ENCODE measurements at places on chromosomes 13 and 19.

DNA sequence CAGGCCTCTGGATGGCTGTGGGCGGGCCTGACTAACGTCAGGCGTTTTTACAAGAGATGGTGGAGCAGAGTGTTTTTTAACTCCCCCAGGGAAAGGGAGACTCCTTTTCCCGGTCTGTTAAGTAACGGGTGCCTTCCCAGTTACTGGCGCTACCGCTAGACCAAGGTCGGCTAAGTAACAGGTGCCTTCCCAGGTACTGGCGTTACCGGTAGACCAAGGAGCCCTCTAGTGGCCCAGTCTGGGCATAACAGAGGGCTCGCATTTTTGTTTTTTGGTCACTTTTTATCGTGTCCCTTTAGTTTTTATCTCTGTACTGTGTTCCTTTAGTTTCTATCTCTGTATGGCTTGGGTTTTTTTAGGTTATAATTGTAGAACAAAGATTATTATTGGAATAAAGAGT is 10.0 kb downstream of the ZNF383 start:
- no peak for DNase-seq

DNA sequence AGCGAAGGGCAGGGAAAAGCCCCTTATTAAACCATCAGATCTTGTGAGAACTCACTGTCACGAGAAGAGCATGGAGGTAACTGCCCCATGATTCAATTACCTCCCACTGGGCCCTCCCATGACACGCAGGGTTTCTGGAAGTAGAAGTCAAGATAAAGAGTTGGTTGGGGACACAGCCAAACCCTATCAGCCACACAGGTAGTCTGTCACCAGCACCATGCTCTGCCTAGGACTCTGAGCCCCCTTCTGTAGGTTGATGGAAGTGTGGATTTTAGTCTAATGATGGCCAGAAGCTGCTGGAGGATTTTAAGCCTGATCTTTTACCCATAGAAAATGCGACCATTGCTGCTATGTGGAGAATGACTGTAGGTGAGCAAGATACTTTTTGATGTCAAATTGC is 60.8 kb downstream of the ARHGEF7 start:
- no peak for DNase-seq

DNA sequence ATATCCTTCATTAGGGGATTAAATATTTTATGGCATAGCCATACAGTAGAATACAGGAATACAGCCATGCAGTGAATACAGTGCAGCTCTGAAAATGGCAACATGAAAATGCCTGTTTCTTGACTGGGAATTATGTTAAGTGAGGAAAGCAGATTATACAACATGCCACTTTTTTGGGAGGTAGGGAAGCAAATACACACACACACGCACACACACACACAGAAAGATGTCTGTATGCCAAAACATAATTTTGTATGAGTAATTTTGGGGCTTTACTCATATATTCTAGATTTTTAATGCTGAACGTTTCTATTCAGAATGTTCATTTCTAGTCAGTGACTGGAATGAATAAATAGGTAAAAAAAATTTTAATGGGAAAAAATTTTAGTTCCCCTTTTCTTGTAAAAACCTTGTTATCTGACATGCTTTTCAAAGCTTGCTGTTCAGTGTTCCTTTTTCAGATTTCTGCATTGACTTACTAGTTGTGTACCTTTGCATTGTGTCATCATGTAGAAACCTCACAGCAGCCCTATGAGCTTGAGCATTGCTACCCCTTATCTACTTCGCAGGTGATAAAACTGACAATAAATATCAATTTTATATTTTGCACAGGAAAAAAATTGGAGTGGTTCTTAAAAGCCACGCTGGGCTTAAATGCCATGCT is 7.8 kb downstream of the GPR183 start:
- DNase-seq = no peak

- no peak for DNase-seq
Measured at GRCh38 chr19:34308381-34309367, 54.3 kb downstream of the GARRE1 start.

GRCh38 chr13:27170221-27170515 is 1.4 kb downstream of the USP12 start:
- no peak for DNase-seq

GRCh38 chr13:80823472-80823871 is 482.5 kb upstream of the SPRY2 start:
- no peak for DNase-seq

- DNase-seq = no peak
Measured at GRCh38 chr19:48719263-48720171, at the start of gene MAMSTR. Gene MAMSTR (minus strand): TSS chr19:48719725. CDS start chr19:48719031, 694 bp downstream.

GRCh38 chr13:30415430-30416030 is 6.8 kb upstream of the UBE2L5 start:
- no peak for DNase-seq

DNA sequence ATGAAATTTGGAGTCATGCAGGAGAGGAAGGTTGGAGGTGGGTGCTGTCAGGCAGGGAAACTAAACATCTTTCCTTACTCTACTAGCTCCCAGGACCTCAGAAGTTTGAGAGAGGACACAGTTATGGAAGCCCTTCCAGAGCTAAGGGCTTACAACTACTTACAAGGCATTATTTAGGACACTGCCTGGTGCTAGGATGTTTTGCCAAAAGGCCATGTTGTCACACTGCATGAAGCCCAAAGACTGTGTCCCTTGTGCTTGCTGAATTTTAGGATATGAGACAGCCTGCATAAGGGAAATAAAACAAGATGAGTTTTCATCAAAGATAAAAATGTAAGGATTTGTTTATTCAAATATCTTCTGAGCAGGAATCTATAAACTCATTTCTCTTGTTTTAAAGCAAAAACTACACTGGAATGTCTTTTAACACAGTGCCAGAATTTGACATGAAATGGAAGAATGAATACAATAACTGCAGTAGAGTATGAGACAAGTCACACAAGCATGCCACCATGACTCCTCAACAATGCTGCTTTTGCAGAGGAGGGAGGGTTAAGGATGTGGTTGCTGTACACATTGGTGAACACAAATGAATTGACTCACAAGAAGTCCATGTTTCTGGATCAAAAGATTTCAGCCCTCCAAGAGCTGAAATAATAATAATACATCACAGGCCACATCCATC is 258.4 kb downstream of the SPRY2 start:
- no peak for DNase-seq

- DNase-seq = no peak
Measured at GRCh38 chr13:34657716-34658115, 284.4 kb upstream of the NBEA start.

DNA sequence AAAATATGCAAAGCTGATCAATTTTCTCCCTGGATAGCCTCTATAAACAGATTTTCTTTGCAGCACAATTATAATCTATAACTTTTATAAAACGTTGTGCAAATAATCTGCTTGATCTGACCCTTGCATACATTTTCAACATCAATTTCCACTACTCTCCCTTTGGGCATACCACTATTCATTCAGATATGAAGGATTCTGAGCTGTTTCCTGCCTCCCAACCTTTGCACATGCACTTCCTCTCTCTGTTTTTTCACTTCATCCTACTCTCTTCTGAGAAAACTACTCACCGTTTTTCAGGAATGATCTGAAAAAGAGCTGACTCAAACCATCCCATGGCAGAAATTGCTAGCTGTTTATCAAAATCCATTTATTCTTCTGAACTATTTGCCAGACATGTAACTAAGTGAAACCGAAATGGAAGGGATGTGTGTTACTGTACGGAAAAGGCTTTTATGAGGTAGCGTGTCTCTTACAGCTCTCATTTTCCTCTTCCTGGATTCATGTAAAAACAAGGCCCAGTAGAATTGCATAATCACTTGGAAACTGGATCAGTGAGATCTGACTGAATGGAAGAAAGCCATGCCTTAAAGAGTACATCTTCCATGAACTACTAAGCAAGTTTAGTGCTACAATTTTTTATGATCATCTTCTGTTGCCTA is 1447.3 kb upstream of the MIR17HG start:
- no peak for DNase-seq

- DNase-seq = no peak
Measured at GRCh38 chr19:5652261-5652660, 28.1 kb downstream of the MICOS13 start.

GRCh38 chr19:40223135-40223822 is 3.2 kb downstream of the CCNP start:
- no peak for DNase-seq

DNA sequence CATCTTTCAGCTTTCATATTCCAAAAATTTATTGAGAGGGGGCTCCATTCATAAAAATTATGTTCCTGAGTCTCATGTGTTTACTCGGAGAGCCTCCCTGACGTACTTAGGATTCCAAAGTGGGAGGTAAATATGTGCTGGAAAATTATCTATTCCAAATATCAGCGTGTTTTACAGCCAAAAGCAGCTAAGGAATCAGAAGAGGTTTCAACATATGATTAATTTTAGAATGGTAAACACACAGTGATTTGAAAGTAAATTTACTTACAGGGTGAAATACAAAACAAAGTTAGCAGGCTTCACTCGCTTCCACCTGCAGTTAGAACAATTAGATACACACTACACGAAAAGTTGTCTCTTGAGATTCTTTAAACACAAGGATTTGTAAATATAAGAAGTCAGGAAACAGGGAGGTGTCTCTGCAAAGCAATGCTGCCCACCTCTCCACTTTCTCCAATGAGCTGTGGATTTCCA is 313.8 kb upstream of the NBEA start:
- DNase-seq = no peak

- no peak for DNase-seq
Measured at GRCh38 chr13:112457081-112457480, 80.9 kb downstream of the SPACA7 start.

- no peak for DNase-seq
Measured at GRCh38 chr13:112898621-112899280, 70.3 kb upstream of the MCF2L start.

DNA sequence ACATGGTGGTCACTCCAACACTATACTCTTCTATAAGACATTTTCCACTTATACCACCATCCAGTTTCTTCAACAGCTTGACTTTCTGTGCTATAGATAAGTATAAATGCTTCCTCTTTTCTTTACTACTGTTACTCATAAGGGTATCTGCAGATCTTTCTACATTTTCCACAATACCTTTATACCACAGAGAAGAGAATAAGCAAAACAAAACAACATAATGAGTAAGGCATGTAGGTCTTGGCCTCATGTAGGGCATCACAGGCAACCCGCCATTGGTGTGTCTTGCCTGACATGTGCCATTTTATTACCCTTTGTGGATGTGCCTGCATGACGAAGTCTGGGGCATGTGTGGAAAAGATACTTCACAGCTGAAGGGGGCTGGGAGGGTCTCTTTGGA is 265.3 kb upstream of the STARD13 start:
- no peak for DNase-seq

DNA sequence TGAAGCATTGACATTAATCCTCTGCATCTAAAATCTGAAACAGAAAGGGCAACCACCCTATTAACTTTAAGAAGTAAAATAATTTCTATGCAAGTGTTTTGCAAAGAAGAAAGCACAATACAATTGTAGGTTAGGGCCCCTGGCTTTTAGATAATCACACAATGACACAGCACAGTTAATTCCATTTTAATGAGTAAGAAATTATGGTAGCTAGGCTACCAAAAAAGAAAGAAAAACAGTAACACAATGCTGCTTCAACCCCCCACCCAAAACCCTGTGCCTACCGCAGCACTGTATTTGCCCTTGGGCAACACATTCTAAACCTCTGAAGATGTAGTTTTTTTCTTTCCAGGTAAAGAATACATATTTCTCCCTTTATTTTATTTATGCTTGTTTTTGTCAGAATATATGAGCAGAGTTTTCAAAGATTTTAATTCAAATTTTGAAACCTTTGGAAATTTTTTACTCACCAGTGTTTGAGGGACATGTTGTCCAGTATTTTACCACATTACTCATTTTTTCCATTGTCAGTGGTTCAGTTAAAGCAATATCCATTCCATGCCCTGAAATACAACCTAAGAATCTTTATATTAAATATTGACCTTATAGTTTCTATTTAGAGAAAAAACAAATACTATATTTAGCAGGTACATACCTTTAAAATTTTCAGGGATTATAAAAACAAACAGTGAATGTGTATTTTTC is 21.1 kb downstream of the SOHLH2 start:
- no peak for DNase-seq

DNA sequence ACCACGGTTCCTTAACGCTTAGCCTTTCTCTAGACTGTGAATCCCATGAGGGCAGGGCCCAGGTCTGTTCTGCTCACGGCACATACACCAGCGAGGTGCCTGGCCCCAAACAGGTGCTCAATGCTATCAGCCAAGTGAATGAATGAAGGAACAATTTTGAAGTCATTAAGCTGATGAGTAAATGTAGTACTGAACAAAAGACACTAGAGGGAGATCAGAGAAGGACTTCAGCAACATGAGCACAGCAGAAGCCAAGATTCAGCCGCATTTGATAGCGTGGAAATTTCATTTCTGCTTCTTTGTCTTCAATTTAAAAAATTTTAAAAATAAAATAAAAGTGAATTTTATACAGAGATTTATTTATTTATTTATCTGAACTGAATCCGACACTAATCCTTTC is 20.1 kb upstream of the MYO16 start:
- DNase-seq = no peak

DNA sequence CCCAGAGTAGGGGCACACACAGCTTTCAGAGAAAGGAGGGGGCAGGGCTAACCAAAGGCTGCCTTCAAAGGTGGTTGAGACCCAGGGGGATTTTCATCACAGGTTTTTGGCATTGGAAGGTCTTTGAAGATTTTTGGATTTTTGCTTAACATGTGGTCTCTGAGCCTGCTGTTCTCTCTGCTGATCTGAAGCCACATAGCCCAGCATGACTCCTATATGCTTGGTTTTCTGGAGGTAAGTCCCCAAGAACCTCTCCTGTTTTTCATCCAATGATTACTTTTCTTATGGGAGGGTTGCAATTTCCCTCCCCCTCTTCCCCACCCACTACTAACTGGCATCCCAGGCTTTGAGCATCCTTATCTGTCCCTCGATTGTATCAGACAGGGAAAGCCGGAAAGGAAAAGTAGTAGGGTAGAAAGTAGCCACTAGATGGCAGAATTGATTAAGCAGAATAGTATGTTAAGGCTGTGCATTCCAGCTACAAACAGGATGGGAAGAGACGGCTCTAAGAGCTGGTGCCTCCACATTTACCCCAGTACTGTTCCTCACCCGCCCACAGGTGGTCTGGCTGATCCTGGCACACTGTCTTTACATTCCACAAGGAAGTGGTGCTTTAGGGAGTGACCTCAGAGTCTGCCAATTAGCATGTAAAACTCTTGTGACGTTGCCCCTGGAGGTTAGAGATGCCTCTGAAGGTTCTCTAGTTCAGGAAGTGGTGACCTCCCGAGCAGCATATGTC is 218.9 kb upstream of the EDNRB start:
- DNase-seq = peak; percentile 30

DNA sequence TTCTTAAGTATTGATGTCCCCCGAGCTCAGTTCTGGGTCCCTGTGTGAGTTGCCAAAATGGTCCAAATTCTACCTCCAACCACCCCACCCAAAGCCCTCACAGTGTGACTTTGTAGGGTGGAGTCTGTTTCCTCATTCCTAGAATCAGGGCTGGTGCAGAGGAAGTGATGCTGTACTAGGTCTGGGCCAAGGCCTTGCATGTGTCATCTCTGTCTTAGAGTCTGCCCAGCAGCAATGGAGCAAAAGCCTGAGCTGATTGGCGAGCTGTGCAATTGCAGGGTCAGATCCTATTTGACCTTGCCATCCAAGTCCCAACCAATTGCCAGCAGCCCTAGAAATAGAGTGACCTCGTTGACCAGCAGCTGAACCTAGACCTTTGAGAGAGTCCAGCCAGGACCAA is 97.0 kb upstream of the ANKRD10 start:
- DNase-seq = no peak

Measured in HTR-8/SVneo (cell line).